ENCODE measurements at places on chromosomes 13 and 19. TPM values are rescaled to one million over a fixed set of nuclear protein-coding genes. Genes with fewer than 3 reads are reported as not detected.
A peak's percentile ranks its signal among the peaks of the same experiment; 100 is the strongest.

- H3K36me3 ChIP-seq: no peaks in the 10 kb centered on the region
- H3K27ac ChIP-seq: no peak overlapping the region
Observed at GRCh38 chr13:43688227-43688907, 98.4 kb downstream of the ENOX1 start.

DNA sequence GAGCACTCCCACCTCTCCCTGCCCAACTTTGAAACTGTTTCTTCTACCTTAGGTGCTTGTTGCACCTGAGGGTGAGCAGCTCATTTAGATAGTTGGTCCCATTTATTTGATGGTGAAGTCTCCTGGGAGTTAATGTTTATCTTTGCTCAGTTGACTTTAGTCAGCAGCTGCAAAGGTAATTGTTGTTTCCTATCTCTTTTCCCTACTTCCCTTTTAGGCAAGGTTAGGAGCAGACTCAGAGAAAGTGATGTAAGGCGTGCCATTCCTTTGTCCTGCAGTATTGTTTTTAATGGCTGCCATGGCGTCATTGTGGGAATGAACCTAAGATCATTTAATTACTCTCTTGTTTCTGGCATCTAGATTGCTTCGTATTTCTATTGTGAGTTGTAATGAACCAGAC is 11.6 kb downstream of the AKAP11 start:
- DNase-seq: no peak
- no peak overlapping the region for H3K4me3 ChIP-seq
- no peak overlapping the region for H3K27ac ChIP-seq
- no peaks in the 10 kb centered on the region for H3K36me3 ChIP-seq
- no peaks in the 10 kb centered on the region for H3K27me3 ChIP-seq

- H3K36me3 ChIP-seq: no peaks in the 10 kb centered on the region
- H3K4me3 ChIP-seq: no peak overlapping the region
- peaks cover 19% of the 10 kb centered on the region for H3K4me1 ChIP-seq
- DNase-seq: peak; percentile 54
- no peak overlapping the region for H3K27ac ChIP-seq
Observed at GRCh38 chr13:29438769-29439168, 156.7 kb downstream of the SLC7A1 start.

GRCh38 chr19:1769645-1769985 is 16.3 kb downstream of the ONECUT3 start:
- no peak overlapping the region for H3K4me3 ChIP-seq
- no peaks in the 10 kb centered on the region for H3K36me3 ChIP-seq
- H3K27ac ChIP-seq: no peak overlapping the region
- H3K27me3 ChIP-seq: no peaks in the 10 kb centered on the region
- DNase-seq: no peak

GDF15 gene
- total RNA-seq: 4.2 TPM

GRCh38 chr19:55284405-55285058 is 735 bp downstream of the BRSK1 start:
- H3K27ac ChIP-seq: peak overlapping the region; percentile 50
- H3K4me3 ChIP-seq: peak overlapping the region; percentile 88
- H3K27me3 ChIP-seq: no peaks in the 10 kb centered on the region
- no peaks in the 10 kb centered on the region for H3K36me3 ChIP-seq

DNA sequence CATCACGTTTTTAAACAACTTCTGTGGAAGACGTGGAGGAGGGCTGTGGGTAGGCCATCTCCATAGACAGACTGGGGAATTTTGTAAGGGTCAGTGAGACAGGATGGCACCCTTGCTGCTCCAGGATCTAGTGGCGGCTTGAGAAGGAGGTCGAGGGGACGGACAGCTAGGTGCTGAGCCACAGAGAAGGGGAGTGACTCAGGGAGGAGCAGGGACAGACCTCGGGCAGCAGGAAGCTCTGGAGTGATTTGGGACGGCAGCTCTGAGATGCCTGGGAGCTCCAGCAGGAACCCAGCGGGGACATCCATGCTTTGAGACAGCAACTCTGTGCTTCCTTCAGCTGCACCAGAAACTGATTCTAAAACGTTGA is 169.1 kb upstream of the SOX1 start:
- H3K36me3 ChIP-seq: no peaks in the 10 kb centered on the region
- DNase-seq: no peak
- no peak overlapping the region for H3K27ac ChIP-seq
- H3K4me3 ChIP-seq: no peak overlapping the region

DNA sequence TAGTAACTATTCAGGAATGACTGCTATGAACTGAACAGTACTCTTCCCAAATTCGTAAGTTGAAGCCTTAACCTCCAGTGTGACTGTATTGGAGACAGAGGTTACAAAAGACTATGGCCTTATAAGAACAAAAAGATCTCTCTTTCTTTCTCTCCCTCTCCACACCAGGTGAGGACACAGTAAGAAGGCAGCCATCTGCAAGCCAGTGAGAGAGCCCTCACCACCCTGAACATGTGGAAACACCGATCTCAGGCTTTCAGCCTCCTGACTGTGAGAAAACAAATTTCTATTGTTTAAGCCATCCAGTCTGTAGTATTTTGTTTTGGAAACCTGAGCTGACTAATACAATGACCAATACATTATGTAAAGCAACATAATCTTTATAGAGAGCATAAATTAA is 888.9 kb downstream of the SLITRK1 start:
- no peaks in the 10 kb centered on the region for H3K36me3 ChIP-seq
- H3K4me3 ChIP-seq: no peak overlapping the region
- H3K27ac ChIP-seq: no peak overlapping the region
- no peaks in the 10 kb centered on the region for H3K4me1 ChIP-seq

GRCh38 chr19:19120308-19121231 is 17.7 kb downstream of the TMEM161A start:
- H3K27ac ChIP-seq: no peak overlapping the region
- H3K27me3 ChIP-seq: no peaks in the 10 kb centered on the region
- peaks cover 3% of the 10 kb centered on the region for H3K36me3 ChIP-seq
- no peaks in the 10 kb centered on the region for H3K4me1 ChIP-seq
- H3K4me3 ChIP-seq: no peak overlapping the region
- no peak for DNase-seq

GRCh38 chr13:26882731-26883130 is 122.1 kb upstream of the GPR12 start:
- H3K36me3 ChIP-seq: no peaks in the 10 kb centered on the region
- DNase-seq: no peak

GTF2F2 gene
- total RNA-seq: 13.3 TPM

DNA sequence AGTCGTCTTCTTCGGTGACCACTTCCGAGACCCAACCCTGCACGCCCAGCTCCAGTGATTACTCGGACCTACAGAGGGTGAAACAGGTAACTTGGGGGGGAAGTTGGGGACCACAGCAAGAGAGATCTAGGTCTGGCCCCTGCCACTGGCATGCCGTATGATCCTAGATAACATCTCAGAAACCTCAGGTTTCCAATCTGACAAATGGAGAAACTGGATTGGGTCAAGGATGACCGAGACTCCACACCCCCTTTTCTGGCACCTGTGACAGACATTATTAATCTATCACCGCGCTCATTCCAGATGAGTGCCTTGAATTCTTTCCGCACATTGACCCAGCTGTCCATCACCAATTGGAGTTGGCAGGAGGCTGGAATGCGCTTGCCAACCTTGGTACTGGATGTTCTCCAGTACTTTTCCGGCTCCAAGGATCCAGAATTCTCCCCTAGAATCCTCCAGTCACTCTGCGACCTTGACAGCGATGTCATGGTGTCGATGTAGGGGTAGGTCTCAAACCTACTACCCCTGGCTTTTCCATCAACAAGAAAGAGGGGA is 17.4 kb downstream of the VASP start:
- H3K27me3 ChIP-seq: no peaks in the 10 kb centered on the region
- no peak overlapping the region for H3K4me3 ChIP-seq
- peaks cover 5% of the 10 kb centered on the region for H3K36me3 ChIP-seq
- no peak overlapping the region for H3K27ac ChIP-seq
- no peak for DNase-seq

DNA sequence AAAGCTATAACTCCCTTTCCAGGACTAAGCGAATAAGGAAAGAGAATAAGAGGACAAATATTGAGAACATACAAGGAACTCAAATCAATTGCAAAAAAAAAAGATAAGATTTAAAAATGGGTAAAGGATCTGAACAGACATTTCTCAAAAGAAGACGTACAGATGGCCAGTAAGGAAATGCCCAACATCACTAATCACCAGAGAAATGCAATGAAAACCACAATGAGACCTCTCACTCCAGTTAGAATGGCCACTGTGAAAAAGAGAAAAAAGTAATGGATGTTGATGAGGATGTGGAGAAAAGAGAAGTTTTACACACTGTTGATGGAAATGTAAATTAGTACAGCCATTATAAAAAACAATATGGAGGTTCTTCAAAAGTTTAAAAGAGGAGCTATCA is 63.8 kb downstream of the VWA8 start:
- no peak overlapping the region for H3K4me3 ChIP-seq
- no peaks in the 10 kb centered on the region for H3K36me3 ChIP-seq
- no peaks in the 10 kb centered on the region for H3K4me1 ChIP-seq
- DNase-seq: no peak
- H3K27ac ChIP-seq: no peak overlapping the region
- H3K27me3 ChIP-seq: no peaks in the 10 kb centered on the region

ERICH6B gene
- not detected for total RNA-seq

GRCh38 chr19:912181-913079 is 589 bp downstream of the R3HDM4 start:
- H3K4me3 ChIP-seq: peak overlapping the region; percentile 94
- no peak overlapping the region for H3K27ac ChIP-seq
- DNase-seq: no peak
- H3K4me1 ChIP-seq: no peaks in the 10 kb centered on the region

DNA sequence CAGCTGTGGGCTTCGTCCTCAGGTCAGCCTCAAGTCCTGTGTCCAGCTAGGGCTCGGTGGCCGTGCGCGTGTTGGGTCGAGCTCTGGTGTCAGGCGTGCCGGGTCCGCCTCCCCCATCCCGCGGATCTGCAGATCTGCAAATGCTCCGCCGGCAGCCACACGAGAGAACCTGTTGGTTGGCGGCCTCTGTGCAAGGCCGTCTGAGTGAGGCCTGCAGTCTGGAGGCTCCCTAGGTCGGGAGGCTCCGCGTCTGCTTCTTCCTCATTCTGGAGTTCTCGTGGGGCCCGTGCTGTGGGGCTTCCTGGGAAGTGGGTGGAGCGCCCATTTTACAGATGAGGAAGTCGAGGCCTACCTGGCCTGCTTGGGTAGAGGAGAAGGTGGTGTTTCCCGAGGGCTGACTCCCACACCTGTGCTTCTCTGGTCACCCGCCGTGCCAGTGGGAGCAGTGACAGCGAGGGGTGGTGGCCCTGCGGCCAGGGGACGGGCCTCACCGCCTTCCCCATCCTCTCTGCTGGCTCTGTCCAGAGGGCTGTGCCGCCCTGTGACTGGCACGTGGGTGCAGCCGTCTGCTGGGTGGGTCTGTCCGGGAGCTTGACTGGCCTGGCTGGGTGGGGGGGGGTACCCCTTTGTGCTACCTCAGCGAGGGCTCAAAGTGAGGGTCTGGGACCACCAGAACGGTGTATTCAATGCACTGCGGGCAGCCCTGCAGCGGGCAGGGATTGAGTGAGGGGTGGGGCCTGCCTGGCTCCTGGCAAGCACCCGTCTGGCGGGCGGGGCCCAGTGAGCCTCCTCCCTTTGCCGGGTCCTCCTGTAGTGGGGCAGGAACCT is 3.3 kb downstream of the CSNK1G2 start:
- H3K36me3 ChIP-seq: no peaks in the 10 kb centered on the region
- H3K27me3 ChIP-seq: no peaks in the 10 kb centered on the region
- H3K4me1 ChIP-seq: no peaks in the 10 kb centered on the region
- no peak overlapping the region for H3K27ac ChIP-seq

- no peak overlapping the region for H3K27ac ChIP-seq
- H3K4me3 ChIP-seq: no peak overlapping the region
- H3K27me3 ChIP-seq: no peaks in the 10 kb centered on the region
Observed at GRCh38 chr19:45448887-45449299, 18.9 kb upstream of the FOSB start.

Measured in aorta (tissue), 5 donors.